GM12892 (cell line): ENCODE measurements at places on chromosomes 13 and 19.

- DNase-seq, result no peak
These were observed 248.5 kb downstream of the KCTD12 start for GRCh38 chr13:76637641-76638141.

DNA sequence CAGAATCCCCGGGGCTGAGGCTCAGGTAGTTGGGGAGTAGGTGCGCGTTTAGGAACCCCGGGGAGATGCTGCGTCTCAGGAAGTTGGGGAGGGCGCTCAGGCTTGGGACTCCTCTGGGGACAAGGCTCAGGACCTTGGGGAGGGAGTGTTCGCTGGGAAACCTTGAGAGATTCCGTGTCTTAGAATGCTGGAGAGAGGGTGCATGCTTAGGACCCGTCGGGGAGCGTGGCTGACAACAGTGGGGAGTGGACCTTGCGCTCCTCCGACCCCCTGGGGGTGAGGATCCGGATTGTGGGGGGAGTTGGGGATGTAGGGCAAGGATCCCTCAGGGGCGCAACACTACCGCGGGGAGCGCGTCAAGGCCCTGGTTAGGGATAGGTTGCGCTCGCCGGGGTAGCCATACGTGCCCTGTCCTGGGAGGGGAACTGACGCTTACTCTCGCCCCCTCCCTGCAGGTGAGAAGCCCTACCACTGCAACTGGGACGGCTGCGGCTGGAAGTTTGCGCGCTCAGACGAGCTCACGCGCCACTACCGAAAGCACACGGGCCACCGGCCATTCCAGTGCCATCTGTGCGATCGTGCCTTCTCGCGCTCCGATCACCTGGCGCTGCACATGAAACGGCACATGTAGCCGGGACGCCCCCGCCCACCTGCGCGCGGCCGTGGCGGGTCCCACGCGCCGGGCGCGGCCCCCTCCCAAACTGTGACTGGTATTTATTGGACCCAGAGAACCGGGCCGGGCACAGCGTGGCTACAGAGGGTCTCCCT is 2.0 kb downstream of the KLF2 start:
- no peak for DNase-seq

- DNase-seq, result no peak
These were observed 422.3 kb upstream of the GPC6 start for GRCh38 chr13:92804346-92804745.

DNA sequence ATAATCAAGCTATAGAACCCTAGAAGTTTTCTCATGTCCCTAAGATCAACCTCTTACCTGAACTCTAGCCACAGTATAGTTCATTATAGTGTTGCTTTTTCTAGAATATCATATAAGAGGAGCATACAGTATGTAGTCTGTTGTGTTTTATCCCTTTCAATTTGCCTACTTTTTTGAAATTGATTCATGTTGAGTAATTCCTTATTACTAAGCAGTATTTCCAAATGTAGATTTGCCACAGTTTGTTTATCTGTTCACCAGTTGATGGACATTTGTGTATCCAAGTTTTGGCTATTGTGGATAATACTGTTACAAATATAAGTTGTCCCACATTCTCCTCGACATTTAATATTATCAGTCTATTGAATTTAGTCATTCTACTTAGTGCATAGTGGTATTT is 138.0 kb downstream of the LMO7 start:
- no peak for DNase-seq

DNA sequence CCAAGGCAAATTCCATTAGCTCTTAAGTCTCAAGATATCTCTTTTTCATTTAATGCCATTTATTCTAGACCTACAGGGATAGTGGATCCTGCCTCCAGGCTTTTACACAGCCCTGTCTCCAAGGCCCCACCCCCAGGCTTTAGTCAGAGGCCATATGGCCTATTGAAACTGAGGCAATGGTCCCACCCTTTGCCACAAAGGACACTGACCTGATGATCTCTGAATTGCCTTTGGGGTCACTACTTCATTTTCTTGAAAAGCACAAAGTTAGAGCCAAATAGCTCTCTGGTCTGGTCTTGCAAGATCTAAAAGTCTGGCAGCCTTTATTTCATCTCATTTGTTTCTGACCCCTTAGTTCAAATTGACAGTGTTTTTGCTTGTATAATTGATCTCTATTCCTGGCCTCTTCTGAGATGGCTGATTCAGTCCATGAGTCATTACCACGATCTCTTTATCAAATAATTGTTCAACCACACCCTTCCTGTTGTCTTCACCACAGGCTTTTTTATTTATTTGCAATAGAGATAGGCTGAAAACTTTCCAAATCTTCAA is 209.8 kb downstream of the FGF14 start:
- no peak for DNase-seq

DNA sequence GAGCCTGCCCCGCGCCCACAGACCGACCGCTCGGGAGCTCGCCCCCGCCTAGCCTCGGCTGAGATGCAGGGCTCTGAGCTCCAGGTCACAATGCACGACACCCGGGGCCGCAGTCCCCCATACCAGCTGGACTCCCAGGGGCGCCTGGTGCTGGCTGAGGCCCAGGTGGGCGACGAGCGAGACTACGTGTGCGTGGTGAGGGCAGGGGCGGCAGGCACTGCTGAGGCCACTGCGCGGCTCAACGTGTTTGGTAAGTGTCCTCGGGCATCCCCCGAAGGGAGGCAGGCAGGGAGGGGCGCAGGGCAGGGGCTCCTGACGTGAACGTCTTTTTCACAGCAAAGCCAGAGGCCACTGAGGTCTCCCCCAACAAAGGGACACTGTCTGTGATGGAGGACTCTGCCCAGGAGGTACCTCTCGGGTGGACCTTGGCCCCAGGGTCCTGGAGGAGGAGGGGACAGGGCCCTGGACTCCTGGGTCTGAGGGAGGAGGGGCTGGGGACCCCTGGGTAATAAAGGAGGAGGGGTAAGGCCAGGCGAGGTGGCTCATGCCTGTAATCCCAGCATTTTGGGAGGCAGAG is 3.3 kb downstream of the BCAM start:
- DNase-seq, result no peak

DNA sequence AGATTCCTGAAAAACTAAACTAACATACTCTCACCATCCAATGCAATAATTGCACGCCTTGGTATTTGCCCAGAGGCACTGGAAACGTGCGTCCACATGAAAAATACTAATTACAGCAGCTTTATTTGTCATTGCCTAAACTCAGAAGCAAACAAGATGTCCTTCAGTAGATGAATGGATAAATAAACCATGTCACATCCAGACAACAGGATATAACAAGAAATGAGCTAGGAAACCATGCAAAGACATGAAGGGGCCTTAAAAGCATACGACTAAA is 25.0 kb downstream of the ELL start:
- DNase-seq, result no peak

- no peak for DNase-seq
These were observed 42.1 kb downstream of the LPAR6 start for GRCh38 chr13:48370815-48371214.

DNA sequence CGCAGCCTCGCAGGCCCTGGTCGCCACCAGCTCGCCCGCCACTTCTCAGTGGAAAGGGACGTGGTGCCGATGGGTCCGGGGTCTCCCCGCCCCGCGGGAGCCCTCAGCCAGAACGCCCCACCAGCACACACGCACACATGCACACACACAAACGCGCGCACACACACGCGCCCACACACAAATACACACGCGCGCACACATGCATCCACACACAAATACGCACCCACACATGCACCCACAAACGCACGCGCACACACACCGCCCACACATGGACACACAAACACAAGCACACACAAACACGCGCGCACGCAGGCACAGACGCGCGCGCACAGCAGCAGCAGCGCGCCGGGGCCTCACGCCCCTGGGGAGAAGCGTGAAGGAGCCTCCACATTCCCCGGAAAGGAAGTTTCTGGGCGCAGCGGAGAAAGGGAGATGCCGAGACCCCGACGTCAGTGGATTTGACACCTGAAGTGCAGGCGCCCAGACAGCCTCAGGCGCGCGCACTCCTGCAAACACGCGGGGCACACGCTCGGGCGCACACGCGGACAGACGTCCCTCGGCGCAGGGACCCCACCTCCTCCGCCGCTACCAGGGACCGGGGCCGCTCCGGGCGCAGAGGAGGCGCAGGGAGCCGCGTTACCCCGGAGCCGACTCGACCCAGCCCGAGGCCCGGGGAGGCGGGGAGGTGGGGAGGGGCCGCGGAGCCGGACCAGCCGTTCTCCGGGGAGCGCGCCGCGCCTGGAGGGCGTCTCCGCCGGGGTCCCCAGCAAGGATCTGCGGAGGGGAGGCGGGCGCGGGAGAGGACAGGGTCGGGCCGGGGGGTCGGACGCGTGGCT is 622 bp downstream of the RASA3 start:
- DNase-seq, result no peak

DNA sequence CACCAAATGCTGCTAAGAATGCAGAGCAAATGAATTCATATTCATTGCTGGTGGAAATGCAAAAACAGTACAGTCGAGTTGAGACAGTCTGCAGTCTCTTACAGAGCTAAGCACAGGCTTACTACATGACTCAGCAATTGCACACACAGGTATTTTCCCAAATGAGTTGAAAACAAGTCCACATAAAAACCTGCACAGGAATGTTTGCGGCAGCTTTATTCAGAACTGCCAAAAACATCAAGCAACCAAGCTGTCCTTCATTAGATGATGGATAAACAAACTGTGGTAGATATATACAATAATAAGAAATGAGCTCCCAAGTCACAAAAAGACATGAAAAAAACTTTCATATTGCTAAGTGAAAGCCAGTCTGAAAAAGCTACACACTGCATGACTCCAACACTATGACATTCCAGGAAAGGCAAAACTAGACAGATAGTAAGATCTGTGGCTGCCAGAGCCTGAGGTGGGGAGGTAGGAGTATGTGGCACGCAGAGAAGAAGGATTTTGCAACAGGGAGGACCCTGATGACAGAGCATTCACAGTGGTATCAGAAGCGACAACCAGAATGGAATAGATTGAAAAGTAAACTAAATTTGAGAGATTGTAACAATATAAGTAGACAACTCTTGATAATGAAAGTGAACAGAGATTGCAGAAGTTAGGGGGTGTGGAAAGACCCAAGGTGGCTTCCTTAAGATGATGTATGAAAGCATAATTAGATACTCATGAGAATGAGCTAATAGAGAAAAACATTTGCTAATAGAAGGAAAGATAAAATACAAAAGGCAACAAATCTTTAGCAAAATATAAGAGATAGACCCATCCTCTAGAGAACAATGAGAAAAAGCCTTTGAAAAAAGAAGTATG is 52.7 kb downstream of the TSC22D1 start:
- DNase-seq, result no peak

- peak; percentile 98 for DNase-seq
These were observed 47.3 kb upstream of the SHKBP1 start for GRCh38 chr19:40529093-40529954.

DNA sequence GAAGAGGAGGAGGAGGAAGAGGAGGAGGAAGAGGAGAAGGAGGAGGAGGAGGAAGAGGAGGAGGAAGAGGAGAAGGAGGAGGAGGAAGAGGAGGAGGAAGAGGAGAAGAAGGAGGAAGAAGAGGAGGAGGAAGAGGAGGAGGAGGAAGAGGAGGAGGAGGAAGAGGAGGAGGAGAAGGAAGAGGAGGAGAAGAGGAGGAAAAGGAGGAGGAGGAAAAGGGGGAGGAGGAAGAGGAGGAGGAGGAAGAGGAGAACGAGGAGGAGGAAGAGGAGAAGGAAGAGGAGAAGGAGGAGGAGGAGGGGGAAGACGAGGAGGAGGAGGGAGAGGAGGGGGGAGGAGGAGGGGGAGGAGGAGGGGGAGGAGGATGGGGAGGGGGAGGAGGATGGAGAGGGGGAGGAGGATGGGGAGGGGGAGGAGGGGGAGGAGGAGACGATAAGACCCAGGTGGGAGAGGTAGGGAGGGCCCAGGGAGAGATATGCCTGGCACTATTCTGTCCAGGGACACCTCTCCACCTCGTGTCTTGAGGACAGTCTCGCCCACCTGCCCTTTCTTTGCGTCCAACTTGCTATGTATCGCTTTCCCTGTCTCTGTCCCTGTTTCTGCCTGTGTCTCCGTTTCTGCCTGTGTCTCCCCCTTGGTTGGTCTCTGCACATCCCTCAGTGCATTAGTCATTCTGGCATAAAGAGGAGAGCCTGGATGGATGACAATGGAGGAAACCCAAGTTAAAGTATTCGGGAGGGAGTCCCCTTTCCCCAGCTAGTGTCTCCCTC is 7.1 kb upstream of the KLK5 start:
- DNase-seq, result no peak

DNA sequence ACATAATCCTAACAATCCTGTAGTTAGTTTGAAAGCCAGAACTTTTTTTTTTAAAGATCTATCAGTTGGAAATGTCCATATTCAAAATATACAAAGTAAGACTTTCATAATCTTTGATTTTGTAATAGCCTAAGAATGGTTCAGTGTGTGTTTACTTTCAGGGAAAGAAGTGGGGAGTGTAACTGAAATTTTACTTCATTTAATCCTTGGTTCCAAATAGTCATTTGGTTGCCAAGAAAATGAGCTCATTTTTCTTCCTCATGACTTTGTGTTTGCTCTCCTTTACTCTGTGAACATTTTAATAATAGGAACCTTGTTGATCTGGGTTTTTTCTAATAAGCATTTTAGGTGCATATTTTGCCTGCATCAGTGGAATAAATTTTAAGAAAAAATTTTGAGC is 278.8 kb downstream of the SLITRK6 start:
- DNase-seq, result no peak

GRCh38 chr13:95784161-95784899 is 107.4 kb downstream of the DNAJC3 start:
- DNase-seq, result no peak

GRCh38 chr13:109101550-109102144 is 472.2 kb downstream of the MYO16 start:
- no peak for DNase-seq

GRCh38 chr19:41718761-41719160 is 10.3 kb downstream of the CEACAM5 start:
- no peak for DNase-seq

DNA sequence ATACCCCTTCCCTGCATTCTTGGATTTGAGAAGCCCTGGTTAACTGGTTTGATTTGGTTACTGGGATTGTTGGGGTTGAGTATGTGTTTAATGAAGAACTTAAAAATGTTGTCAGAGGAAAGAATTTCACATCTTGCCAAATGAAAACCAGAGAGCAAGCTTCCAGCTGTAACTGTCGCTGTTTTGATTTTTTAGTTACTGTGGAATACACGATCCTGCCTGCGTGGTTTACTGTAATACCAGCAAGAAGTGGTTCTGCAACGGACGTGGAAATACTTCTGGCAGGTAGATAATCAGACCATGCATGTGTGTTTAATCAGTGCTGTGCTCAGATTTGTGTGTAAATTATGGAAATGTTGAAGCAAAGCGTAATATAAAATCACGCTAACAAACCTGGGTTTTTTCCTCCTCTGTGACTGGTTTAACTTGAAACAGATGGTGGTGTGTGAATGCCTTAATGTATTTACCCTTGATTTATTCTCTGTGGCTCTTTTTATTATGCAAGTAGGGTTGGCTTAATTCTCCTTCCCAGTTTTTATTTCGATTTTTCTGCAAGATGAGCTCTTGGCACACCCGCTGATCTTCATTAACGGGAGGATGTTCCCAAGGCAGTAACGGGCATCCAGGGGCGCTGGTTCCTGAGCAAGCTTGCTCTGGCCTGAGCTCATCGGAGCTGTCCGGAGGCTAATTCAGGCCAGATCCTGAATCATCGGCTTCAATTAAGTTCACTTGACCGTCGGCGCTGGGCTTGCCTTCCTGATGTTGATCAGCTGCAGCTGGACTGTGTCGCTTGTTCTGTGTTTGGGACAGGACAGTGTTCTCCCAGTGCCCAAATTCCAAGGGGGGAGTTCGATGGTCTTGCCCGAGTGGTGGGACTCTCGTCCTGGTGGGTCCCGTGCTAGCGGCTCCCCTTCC is 16.0 kb downstream of the UPF1 start:
- DNase-seq, result no peak
